Fibroblast of upper back skin (primary cell): ENCODE measurements at places on chromosomes 4 and X.

DNA sequence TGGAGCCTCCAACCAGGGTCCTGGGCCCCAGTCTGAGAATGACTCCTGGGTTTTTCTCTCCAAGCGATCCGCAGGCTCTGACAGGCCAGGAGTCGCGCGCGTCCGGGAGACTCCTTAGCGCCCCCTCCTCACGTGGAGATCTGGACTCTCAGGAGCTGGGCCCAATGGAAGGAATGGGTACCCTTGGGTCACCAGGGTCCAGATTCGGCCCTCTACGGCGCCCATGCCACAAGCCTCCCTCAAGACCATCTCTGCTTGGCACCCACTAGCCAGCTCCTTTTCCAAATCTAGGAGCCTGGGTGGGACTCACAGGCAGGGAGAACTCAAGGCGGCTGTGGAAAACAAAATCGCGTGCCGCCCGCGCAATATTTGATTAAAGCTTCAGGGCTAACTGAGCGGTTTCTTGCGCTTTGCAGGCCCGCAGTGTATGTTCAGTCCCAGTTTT lies 7.1 kb downstream of the HAND2 start:
- no peak for DNase-seq

GRCh38 chr4:63269156-63269555 lies 1140.1 kb downstream of the TECRL start:
- no peak for DNase-seq

DNA sequence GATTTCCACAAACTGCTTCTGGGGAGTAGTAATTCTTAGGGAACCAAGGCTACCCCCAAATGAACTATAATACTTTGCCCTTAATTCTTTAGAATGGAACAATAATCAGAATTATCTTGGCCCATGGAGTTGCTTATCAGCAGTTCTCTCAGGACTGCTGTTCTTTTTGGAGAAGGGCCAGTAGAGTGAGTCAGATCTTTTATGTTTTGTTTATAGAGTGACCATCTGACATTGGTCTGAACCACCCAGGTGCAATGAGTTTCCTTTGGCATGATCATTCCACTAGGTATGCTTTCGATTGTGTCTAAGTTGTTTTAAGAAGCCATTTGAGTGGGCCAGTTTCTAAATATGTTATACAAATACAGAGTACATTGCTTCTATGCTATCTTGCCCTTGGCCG lies 31.8 kb downstream of the PRRG1 start:
- DNase-seq = peak; percentile 62

GRCh38 chr4:88097781-88098180 lies 60.7 kb downstream of the ABCG2 start:
- DNase-seq = no peak

DNA sequence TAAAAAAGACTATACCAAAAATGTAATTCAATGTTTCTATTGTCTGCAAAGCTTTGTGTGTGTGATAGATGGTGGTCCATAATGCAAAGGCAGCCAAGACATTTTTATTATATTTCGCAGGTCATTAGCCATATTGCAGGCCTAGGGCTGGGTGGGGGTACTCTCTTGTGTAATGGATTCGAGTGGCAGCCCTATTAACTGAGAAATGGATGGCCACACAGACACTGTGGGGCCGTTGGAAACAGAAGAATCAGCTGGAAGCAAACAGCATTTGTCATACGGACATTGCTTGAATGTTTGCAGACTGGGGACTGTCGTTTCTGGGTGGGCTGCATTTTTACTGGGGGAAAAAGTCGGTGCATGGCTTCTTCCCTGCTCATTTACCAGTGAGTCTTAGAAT lies 101.4 kb downstream of the GPR143 start:
- no peak for DNase-seq

DNA sequence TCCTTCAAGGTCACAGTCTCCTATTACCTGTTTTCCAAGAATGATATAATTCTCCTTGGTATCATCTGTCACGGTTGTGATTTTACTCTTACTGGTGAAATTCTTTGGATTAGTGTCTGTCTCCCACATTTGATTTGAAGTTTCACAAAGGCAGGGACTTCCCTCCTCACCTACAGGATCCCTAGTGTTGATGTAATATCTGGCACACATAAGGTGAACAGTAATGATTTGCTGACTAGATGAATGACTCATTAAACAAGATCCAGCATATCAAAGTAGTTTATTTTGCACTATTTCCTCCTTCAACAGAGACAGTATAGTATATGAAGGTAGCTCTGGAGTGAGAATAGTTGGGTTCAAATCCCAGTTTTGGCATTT lies 135.3 kb upstream of the IL1RAPL2 start:
- no peak for DNase-seq

DNA sequence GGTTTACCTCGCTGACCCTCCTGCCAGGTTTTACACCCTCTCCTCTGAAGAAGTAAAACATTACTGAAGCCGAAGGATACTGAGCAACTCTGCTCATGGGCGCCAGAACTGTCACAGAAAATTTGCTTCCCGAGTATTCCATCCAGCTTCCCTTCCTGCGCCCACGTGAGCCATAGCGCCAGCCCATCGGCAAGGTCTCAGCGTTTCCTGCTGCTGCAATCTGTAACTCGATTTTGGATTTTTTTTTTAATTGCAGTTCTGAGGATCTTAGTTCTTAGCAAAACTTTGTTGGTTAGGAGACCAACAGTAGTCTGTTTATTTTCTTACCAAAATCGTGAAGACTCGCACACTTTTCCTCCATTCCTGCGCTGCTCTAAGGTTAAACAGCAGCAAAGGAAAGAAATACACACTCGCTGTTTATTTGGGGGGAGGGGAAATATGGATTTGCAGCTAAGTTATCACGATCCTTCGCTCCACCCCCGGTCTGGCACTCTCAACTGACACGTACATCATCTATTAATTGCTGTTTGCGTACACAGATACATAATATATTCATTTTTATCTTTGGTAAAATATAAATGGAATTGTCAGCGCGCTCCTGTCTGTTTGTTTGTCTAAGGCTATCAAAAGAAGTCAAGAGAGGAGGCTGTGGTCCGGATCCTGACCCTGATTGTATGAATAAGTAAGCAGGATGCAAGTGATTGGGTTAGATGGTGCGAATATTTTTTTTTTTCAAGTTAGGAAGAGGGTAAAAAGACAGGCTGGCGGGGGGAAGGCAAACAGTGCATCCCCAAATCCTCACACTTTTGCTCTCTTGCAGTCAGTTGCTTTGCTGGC lies at the start of gene TLL1:
TSS of gene TLL1 (plus strand) at position 777 of the 837 bp plus-strand sequence. CDS start 668 bp downstream, outside the sequence.
- peak; percentile 5 for DNase-seq

DNA sequence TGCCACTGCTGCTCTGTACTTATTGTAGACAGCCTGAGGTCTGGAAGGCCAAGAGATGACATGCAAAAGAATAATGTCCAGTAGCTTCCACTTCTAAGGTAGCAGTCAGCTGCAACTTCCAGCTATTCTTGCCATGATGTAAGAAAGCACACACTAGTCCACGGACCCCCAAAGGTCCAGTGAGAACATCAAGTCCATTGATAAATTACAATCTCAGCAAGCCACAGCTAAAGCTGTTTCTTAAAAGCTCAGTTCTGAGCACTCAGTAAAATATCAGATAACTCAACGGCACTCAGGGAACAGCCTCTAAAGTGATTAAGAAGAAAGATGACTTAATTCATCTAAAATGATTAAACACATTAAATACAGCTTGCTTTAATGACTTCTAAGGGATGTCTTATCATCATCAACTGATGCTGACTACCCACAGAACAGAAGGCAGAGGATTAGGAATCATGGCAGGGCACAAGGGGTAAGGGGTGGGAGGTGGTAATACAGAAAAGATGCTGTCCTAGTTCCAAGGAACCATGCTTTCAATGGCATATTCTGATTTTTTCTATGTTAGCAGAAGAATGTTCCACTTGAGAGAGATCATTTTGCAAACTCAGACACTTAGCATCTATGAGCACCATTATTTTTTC lies 99.1 kb upstream of the CBR4 start:
- no peak for DNase-seq

DNA sequence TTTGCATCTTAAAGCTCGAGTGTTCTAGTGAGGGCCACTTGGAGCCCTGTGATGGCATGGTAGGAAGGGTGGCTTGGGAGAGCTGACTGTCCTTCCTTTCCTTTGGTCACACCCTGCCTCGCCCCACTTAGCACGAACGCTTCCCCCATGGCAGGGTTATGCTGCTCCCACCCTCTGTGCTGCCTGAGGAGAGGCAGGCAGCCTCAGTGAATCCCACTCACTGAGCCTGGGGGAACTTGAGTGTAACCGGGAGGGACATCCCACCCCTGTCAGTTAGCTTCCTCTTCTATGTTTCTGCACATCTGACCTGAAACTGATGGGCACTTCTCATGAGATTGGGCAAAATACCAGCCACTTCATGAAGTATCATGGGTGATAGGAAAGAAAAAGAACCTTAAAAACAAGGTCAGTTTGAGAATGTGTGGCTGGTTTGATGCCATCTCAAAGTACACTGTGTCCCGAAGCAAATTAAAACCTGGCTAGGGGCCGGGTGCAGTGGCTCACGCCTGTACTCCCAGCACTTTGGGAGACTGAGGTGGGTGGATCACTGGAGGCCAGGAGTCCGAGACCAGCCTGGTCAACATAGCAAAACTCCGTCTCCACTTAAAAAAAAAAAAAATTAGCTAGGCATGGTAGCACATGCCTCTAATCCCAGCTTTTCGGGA lies 10.1 kb downstream of the TKTL1 start:
- DNase-seq = no peak

- no peak for DNase-seq
Observed at GRCh38 chr4:101127176-101127790, 220.0 kb downstream of the PPP3CA start.

DNA sequence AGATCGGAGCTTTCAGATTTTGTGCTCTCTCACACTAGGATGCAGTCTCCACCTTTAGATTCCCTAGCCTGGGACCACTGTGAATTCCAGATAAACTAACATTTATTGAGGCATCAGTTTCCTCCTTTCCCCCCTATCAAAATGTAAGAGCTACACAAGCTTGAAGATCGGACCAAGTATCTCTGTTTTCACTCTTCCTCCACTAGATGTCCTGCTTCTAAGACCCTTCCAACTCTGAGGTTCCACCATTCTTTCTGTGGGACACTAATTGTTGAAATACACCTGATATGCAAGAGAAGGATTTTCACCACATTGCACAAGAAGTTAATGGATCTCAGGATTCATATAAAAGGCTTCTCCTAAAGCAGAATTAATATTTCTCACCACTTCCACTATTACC lies 43.0 kb upstream of the PHOX2B start:
- DNase-seq = no peak

DNA sequence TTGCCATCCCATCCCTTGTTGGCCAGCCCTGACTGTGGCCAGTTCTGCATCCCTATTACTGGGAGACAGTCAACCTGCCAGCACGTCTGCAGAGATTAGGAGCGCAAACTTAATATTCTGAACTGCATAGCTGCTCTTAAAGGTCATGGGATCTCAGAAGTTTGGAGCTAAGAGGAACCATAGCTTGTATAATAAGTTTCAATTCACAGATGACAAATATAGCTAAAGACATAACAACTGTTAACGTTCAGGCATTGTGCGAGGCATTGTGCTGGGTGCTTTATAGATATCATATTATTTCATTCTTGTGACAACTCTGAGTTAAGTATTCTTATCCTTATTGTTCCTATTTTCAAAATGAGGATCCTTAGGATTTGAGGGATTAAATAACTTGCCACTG lies 3.7 kb downstream of the SCARB2 start:
- no peak for DNase-seq

GRCh38 chr4:38692421-38692820 lies 28.4 kb downstream of the KLF3 start:
- DNase-seq = no peak

DNA sequence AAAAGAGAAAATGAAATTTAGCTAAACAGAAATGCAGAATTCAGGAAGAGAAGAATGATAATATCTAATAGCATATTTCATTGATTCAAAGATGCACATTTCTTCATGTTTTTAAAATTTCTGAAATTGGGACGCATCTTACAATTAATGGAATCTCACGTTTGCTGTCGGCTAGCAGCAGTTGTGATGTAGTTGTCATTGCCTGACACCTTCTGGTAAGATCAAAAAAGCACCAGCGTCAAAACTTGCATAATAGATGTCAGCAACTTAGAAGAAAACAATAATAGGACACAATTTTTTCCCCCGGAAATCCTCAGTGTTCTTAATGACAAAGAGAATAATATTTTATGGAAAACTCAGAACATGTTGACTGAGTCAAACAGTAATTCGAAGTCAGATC lies 29.8 kb upstream of the SLC7A3 start:
- DNase-seq = no peak

DNA sequence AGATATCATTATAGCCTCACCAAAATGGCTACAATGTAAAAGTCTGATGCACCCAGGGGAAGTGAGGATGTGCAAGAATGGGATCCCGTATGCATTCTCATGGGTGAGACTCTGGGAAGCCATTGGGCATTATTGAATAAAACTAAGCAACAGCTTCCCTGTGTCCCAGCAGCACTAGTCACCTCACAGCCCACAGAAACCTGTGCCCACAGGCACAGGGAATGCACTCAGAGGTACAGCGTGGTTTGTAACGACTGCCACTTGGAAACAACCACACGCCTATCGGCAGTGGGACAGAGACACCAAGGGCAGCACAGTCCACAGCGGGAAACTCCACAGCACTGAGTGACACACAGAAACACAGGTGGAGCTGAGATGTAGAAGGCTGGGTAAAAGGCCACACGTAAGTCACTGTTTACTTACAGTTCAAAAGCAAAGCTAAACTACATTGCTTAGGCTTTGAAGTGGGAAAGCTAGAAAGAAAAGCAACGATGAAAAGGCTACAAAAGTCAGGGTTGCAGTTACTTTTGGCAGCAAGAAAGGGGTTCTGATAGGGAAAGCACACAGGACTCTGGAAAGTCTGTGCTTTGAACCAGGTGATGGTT lies 69.2 kb downstream of the HAUS3 start:
- no peak for DNase-seq

- DNase-seq = no peak
Observed at GRCh38 chrX:30085571-30085970, 129.8 kb upstream of the MAGEB2 start.

GRCh38 chr4:105934386-105934785 lies 39.1 kb downstream of the NPNT start:
- no peak for DNase-seq

DNA sequence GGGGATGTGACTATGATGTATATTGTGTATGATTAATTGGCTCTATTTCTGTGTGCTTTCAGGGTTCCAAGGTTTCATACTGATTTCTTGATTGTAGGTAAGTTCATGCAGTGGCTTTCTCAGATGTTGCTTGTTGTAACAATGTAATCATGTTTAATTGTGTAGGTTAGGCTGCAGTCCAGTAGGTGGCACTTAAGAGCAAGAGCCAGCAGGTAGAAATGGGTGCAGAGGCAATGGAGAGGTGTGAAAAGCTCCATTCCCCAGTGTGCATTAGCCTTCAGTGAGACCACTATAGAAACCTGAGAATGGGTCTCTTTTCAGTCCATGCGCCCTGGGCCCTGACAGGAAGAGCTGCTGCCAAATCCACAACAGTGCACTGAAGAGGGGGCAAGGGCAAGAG lies 28.2 kb downstream of the DCAF12L2 start:
- DNase-seq = no peak

GRCh38 chr4:104235967-104236366 lies 258.7 kb downstream of the CXXC4 start:
- no peak for DNase-seq

DNA sequence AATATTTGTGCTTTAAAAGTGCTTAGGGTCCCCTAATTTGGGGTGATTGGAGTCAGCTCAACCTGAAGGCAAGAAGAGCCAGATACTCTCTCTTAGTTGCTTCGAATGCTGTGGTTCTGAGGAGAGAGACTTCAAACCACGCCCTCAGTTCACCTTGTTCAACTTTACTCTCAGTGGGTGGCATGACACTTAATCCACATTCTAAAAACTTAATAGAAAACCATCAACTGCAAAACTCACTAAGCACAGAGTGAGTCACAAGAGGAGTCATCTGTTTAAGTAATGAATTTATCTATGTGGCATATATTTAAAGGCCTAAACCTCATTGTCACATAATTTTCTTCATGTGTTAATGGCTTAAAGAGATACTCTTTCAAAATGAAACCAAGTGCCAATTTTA lies 99.5 kb upstream of the SLC4A4 start:
- DNase-seq = peak; percentile 62
